ENCODE measurements at places on chromosomes 11 and 22.
A peak's percentile ranks its signal among the peaks of the same experiment; 100 is the strongest.

- DNase-seq = no peak
Measured at GRCh38 chr22:38879108-38879729, 7.2 kb upstream of the CBX6 start.

DNA sequence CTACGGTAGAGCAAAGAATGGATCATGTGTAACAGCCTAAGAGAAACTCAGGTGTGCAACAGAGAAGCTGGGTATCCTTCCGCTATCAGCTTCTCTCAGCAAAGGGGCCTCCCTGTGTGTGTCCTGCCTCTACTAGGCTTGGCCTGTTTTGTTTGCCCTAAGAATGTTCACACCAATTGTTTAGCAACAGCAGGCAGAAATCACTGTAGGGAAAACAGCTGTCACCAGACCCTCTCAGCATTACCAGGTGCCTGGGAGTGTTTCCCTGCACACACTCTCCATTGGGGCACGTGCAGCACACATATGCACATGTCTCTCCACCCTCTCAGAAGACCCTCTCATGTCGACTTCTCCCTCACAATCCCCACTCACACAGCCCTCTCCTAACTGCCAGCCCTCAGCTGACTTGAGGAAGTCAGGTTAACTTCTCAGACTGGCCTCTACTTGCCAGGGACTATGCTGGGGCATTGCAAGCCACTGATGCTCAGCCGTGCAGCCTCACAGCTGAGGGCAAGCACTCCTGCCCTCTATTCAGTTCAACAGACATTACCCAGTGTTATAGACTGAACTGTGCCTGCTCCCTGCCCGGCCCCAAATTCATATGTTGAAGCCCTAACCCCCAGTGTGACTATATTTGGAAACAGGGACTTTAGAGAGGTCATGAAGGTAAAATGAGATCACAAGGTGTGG is 97.6 kb downstream of the TRIM29 start:
- no peak for DNase-seq

DNA sequence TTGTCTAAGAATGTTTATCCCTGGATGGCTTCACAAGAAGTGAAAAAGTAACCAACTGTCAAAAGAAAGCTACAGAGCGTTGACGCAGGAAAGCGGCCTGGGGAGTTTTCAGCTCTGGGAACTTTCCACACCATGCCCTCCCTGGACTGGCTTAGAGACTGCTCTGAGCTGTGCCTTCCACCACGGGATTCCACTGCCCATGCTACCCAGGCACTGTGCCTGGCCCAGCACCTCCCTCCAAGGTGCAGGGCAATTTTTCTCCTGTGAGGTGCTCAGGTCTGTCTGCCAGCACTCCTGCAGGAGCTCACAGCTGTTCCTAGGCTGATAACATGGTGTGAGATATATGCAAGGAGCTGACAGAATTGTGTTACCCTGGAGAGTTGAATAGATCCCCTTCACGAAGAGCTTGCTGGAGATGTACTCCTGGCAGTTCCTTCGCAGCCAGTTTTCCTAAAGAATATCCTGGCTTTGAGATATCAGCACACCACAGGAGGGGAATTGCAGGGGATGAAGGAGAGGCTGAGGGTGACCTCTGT is 258.3 kb upstream of the B3GAT1 start:
- no peak for DNase-seq

DNA sequence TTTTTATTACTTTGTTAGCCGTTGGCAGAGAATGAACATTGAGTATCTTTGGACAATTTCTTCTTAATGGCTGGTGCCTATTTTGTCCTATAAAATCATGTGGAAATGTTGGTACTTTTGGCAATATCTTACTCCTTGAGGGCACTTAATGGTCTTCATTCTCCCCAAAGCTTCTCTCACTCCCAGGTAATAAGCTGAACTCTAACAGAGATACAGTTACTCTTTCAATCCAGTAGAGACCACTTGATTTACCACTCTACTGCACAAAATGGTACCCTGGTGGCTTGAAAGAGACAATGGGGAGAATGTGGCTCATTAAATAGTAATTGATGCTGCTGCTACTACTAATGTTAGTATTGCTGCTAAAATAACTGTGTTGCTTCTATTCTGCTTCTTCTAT is 53.0 kb downstream of the MAML2 start:
- no peak for DNase-seq

GRCh38 chr22:37797874-37798500 is 9.7 kb upstream of the GCAT start:
- no peak for DNase-seq

- no peak for DNase-seq
Measured at GRCh38 chr11:59212222-59212621, 505 bp downstream of the MPEG1 start.

GRCh38 chr22:49749885-49750510 is 77.7 kb downstream of the BRD1 start:
- no peak for DNase-seq

DNA sequence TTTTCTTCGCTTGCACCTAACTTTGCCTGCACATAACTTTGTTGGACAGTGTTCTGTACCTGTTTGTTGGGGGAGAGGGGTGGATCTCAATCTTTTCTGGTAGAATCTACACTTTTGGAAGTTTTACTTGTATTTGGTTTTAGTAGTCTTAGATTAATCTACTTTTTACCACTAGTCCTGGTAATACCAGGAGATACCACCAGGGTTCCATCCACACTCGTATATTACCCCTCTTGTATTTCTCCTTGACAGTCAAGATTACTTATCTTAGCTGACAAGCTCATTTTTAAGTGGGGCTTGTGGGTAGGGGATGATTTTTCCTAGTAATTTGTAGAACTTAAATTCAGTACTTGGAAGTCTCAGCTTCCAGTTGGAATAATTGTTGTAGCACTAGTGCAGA is 37.3 kb upstream of the TECTA start:
- DNase-seq = peak; percentile 9

GRCh38 chr22:20829491-20830134 is 29.0 kb downstream of the PI4KA start:
- DNase-seq = no peak

GRCh38 chr11:84719935-84720577 is 907.1 kb downstream of the DLG2 start:
- DNase-seq = no peak

GRCh38 chr11:83157594-83158356 is 844 bp downstream of the PCF11 start:
- DNase-seq = peak; percentile 49

DNA sequence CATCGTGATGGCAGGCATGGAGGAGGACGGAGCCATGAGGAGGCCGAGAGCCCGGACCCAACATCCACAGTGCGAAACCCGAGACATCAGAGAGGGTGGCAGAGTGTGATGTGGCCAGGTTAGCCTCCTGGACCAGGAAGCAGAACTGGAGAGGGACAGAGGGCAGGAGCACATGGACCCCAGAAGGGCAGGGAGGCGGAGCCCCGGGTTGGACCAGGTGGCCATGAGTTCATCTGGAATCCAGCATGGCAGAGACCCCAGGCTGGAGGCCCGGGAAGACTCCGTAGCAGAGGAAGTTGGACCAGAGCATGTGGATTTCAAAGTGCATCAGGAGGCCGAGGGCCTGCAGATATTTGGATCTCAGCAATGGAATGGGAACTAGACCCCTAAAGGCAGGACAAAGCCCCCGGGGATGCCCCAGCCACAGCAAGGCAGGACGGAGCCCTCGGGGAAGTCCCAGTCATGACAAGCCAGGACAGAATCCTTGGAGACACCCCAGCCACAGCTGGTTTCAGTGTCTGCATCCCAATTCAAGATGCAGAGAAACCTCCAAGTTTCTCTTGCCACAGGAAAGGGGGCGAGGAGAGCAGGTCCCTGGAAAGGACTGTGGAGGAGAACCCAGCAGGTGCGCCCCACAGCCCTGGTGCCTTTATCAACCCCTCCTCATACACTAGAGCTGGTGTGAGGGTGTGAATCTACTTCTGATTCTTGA is 1393.4 kb downstream of the BRD1 start:
- no peak for DNase-seq

DNA sequence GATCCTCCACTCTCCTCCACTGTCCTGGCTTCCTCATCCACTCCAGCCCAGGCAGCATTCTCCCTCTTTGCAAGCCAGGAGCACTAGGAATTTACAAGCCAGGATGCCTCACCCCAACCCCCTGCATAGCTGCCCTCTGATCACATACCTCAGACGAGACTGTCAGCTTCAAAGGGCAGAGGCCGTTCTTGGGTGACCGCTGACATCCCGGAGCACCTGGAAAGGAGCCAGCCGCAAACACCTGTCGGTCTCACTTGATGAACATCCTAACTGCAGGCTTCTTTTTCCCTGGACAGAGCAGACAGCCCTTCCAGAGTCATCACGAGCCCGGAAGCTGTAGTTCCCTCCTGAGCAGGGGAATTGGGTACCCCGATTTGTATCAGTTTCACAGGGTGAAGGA is 451.3 kb upstream of the B3GAT1 start:
- DNase-seq = no peak

DNA sequence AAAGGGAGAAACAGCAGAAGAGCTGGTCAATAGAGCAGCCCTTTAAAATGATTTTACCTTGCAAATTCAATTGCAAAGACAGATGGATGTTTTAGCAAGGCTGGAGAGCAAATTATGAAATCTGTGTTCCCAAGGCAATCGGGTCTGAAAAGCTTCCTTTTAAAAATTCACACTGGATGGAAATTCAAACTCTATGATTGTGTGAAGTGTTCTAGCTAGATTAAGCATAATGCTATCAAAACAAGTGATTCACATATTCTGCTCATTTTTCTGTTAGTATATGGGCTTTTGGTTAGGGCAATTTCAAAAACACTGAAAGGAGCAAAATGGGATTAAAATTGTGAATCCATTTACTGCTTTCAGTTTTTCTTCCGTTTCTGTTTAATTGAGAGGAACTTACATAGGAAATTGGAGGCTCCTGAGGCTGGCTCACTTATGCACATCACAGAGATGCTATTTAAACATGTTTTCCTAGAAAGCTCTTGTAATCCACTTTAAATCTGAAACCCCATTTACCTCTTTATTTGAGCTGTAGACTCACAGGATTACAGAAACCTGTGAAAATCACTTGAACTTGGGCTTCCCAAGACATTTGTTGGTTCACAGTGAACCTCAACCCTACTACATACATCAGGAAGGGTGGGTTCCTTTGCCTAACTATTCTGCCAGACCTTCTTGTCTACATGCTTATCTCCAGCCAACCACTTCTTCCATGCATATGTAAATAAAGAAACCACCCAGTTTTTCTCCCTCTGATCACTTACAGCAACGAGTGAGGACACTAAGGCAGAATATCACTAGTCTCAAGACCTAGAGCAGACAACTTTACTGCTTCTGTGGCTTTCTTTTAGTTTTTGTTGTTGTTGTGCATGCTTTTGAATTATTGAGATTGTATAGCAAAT is 201.9 kb upstream of the PITPNB start:
- DNase-seq = no peak

DNA sequence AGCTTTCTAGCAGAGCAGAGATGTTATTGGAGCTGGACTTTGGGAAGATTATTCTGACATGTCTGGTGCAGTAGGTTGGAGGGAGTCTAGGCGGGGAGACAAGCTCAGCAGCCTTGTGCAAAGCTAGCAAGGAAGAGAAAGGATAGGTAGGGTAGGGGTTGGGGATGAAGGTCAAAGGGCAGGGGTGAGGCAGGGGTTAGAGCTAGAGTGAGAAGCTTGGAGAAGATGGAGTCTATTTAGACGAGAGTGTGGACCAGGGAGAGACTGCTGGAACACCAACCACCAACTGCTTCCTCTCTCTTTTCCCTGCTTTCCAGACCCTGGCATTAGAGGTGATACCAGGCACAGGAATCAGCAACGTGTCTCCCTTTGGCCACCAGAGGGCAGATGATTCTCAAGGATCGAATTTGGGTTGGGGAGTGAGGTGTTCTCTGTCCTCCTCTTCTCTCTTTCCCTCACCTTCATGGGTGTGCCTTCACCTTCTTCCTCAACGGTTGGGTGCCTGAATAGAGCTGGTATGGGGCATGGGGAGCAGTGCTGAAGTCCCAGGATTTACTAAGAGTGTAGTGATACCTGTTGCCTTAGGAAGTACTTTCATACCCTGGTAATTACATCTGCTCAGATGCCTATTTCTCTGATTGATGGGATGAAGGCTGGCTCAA is 1.8 kb upstream of the MARK2 start:
- peak; percentile 50 for DNase-seq

GRCh38 chr11:95586661-95587060 is 202.9 kb downstream of the FAM76B start:
- DNase-seq = no peak

GRCh38 chr22:32994898-32995297 is 63.3 kb downstream of the SYN3 start:
- no peak for DNase-seq

GRCh38 chr11:6736495-6737121 is 35.2 kb downstream of the OR2AG2 start:
- no peak for DNase-seq

DNA sequence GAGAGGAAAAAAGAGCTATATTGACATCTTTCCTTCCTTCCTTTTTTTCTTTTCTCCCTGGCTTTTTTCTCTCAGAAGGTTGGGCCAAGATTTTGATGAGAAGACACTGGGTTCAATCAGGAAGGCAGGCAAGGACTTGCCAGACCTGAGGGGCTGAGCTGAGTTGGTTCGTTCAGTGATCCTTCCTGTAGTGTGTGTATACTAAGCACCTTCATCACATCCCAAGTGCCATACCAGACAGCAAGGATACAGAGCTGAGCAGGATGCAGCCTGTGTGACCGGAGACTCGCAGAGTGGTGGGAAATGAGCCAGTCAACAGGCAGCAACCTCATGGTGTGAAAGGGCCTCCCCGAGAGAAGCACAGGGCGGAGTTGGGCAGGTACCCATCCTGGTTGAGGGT is 95.5 kb downstream of the SPON1 start:
- no peak for DNase-seq

DNA sequence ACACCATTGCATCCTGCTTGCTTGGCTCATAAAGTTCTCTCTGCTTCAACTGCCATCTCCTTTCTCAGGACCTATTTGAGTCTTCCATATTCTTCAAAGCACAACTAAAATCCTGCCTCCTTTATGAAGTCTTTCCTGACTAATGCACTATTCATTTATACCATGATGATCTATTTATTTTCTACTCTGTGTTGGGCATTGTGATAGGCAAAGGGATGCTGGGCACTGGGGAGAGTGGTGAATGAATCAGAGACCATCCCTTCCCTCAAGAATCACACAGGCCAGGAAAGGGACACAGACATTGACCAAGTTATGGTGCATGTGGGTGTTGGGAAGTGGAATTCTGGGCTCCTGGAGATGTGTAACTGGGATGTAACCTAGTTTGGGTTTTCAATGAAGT is 86.9 kb downstream of the CACNG2 start:
- DNase-seq = no peak

DNA sequence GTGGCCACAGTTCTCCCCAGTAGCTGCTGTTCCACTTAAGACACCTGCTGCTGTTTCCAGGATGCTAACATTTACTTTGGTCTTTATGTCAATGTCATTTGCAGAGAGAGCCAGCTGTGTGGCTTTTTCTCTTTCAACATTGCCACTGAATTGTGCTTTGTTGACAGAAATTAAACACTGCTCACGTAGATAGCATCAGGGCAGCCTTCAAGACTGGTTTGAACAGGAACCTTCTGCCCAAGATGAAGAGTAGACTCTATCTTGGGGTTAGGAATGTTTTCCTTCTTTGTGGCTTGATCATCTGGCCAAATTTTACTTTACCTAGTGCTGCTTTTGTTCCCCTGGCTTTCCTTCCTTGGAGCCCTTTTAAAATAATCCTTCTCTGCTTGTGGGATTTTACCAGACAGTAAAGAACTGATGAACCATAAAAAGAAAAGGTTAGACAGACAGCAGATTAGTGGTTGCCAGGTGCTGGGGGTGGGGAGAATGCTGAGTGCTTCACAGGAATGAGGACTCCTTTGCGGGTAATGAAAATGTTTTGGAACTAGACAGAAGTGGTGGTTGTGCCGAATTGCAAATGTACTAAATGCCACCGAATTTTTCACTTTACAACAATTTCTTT is 22.7 kb upstream of the XBP1 start:
- no peak for DNase-seq

All from stimulated activated CD4-positive, alpha-beta T cell treated with anti-CD3 and anti-CD28 coated beads, Interleukin-12 subunit alpha, Interleukin-12 subunit beta, amount 100 ng/mL, for 48 hours (primary cell).